ENCODE measurements at places on chromosomes 1 and 21. TPM values are rescaled to one million over a fixed set of nuclear protein-coding genes. Genes with fewer than 3 reads are reported as not detected.

The ERVH48-1 gene
- not detected for total RNA-seq

The UBXN10 gene
- total RNA-seq: not detected

GRCh38 chr1:74470251-74470650 lies 42.2 kb downstream of the LRRC53 start:
- no peak for DNase-seq

GRCh38 chr1:159296706-159297375 lies 5.3 kb upstream of the FCER1A start:
- no peak for DNase-seq

DNA sequence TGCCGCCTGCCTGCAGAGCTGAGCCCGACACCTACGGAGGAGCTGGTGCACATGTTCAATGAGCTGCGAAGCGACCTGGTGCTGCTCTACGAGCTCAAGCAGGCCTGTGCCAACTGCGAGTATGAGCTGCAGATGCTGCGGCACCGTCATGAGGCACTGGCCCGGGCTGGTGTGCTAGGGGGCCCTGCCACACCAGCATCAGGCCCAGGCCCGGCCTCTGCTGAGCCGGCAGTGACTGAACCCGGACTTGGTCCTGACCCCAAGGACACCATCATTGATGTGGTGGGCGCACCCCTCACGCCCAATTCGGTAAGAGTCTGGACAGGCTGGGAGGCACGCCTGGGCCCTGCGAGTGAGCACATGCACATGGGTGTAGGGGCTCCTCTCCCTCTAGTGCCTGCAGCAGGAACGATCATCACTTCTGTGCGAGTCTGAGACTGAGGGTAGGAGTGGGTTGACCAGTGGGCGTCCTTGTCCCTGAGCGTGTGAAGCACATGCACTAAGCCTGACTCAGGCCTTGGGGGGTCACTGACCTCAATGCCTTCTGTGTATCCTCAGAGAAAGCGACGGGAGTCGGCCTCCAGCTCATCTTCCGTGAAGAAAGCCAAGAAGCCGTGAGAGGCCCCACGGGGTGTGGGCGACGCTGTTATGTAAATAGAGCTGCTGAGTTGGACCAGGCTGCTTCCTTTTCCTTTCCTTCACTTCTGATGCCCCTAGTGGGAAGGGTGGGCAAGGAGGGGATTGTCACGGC lies 6.9 kb downstream of the DMAP1 start:
- DNase-seq: no peak

DNA sequence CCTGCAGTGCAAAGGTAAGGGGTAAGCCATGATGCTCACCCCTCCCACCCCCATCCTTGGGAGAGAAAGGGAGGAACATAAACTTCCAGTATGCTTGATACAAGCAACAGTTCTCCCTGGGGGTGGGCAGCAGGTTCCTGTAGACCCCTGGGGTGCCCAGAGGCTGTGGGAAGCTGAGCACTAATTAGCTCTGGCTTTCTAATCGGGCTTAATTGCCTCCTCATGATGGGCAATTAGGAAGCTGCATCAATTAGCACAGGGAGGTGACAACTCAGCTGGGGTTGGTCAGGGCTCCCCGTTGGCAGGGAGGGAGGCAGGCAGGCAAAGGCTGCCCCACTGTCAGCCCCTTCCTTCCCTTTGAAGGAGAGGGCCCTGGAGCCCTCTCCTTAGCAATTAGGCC lies 15.7 kb upstream of the LMNA start:
- DNase-seq: no peak
